A549 treated with dexamethasone at 1 μM for 4 hours (cell line): ENCODE measurements at places on chromosomes 1 and 21. TPM values are rescaled to one million over a fixed set of nuclear protein-coding genes. Genes with fewer than 3 reads are reported as not detected.

Gene OR2T2
- total RNA-seq: not detected in 5 replicates

Gene LCE3D
- total RNA-seq: 2.1 to 4.5 TPM (median 3.6 TPM) in 5 replicates

Gene OVAAL
- total RNA-seq: 0.09 to 0.46 TPM (median 0.18 TPM) in 5 replicates

Gene IGSF21
- total RNA-seq: not detected in 5 replicates

Gene DMBX1
- total RNA-seq: 0.55 to 1.0 TPM (median 0.87 TPM) in 5 replicates

Gene PER3
- 0.58 to 1.2 TPM (median 1.0 TPM) in 5 replicates for total RNA-seq

Gene TMCO4
- 5.9 to 7.4 TPM (median 7.0 TPM) in 5 replicates for total RNA-seq

Gene B3GALT5
- total RNA-seq: 0.09 to 0.14 TPM (median 0.13 TPM) in 5 replicates

Gene S100A14
- 0.21 to 0.50 TPM (median 0.35 TPM) in 5 replicates for total RNA-seq

Gene IGFN1
- total RNA-seq: 0.35 to 0.67 TPM (median 0.44 TPM) in 5 replicates

Gene KRTAP20-2
- not detected in 5 replicates for total RNA-seq

Gene LMX1A
- 0.05 TPM in 1 of 5 replicates, not detected in the others for total RNA-seq

Gene CD58
- total RNA-seq: 16.3 to 24.0 TPM (median 21.9 TPM) in 5 replicates

Gene CNKSR1
- total RNA-seq: 0.17 to 0.57 TPM (median 0.31 TPM) in 4 of 5 replicates, not detected in the other

Gene S100A7A
- total RNA-seq: not detected in 5 replicates

Gene GPR25
- not detected in 5 replicates for total RNA-seq

Gene HAO2
- not detected in 5 replicates for total RNA-seq

Gene RALGPS2
- total RNA-seq: 16.5 to 41.1 TPM (median 33.1 TPM) in 5 replicates

Gene TRNP1
- 204 to 282 TPM (median 273 TPM) in 5 replicates for total RNA-seq

Gene SPRR2E
- not detected in 5 replicates for total RNA-seq

Gene IFFO2
- 5.7 to 9.8 TPM (median 7.7 TPM) in 5 replicates for total RNA-seq

Gene KRTAP19-5
- not detected in 5 replicates for total RNA-seq

Gene RORC
- 0.03 to 0.08 TPM (median 0.04 TPM) in 4 of 5 replicates, not detected in the other for total RNA-seq

Gene TEDDM1
- total RNA-seq: not detected in 5 replicates

Gene LAMC1
- total RNA-seq: 103 to 142 TPM (median 131 TPM) in 5 replicates

Gene ACKR1
- total RNA-seq: 0.05 to 0.20 TPM (median 0.07 TPM) in 3 of 5 replicates, not detected in the others

Gene ARHGAP29
- 13.2 to 15.9 TPM (median 13.6 TPM) in 5 replicates for total RNA-seq

Gene MXRA8
- 0.07 to 0.29 TPM (median 0.12 TPM) in 4 of 5 replicates, not detected in the other for total RNA-seq

Gene ITGB2
- 0.56 to 0.94 TPM (median 0.76 TPM) in 5 replicates for total RNA-seq

Gene MAB21L3
- total RNA-seq: 0.02 TPM in 1 of 5 replicates, not detected in the others
